Endothelial cell of umbilical vein (primary cell): ENCODE measurements at places on chromosomes 12 and 14. TPM values are rescaled to one million over a fixed set of nuclear protein-coding genes. Genes with fewer than 3 reads are reported as not detected.

The OTX2 gene
- total RNA-seq, result not detected in 2 replicates

The TAS2R10 gene
- total RNA-seq, result 0.66 TPM in 1 of 2 replicates, not detected in the other

The TC2N gene
- total RNA-seq, result 0.40 TPM in 1 of 2 replicates, not detected in the other

The SLCO1C1 gene
- 0.66 and 1.9 TPM in 2 replicates for total RNA-seq

The PRPH gene
- total RNA-seq, result not detected in 2 replicates

The PYM1 gene
- 23.5 and 24.9 TPM in 2 replicates for total RNA-seq

The SLC7A8 gene
- 1.1 and 1.6 TPM in 2 replicates for total RNA-seq
